ENCODE measurements at places on chromosomes 5 and 9.

DNA sequence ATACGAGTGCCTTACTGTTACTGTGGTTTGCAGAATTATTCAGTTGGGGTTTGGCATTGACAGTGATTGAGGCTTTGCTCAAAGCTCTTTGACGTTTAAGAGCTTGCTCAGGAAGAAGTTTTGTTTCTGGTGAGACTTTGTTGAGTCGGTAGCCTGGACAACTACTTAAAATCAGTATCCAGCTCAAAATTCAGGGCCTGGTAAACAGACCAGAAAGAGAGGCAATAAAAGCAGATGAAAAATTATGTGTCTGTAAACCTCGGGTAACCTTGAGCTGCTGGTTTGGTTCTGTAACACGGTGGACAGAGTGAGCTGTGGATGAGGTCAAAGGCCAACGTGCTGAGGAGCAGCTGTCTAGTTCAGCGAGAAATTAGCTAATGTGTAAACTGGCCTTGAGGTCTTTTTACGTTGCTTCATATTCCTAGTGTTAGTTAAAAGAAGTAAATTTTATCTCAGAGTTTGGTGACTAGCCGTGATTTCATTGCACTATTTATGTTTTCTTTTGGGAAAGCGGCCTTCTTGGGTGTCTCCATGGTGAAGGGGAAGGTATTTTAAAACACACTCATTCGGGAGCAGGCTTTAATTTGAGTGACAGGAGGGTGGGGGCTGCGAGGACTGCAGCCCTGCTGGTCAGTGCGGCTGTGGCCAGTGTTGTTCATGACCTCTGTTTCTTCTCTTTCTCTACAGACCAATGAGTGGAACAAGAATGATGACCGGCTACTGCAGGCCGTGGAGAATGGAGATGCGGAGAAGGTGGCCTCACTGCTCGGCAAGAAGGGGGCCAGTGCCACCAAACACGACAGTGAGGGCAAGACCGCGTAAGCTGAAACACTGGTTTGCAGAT lies 82.0 kb upstream of the TTC23L start:
- no peak for DNase-seq

DNA sequence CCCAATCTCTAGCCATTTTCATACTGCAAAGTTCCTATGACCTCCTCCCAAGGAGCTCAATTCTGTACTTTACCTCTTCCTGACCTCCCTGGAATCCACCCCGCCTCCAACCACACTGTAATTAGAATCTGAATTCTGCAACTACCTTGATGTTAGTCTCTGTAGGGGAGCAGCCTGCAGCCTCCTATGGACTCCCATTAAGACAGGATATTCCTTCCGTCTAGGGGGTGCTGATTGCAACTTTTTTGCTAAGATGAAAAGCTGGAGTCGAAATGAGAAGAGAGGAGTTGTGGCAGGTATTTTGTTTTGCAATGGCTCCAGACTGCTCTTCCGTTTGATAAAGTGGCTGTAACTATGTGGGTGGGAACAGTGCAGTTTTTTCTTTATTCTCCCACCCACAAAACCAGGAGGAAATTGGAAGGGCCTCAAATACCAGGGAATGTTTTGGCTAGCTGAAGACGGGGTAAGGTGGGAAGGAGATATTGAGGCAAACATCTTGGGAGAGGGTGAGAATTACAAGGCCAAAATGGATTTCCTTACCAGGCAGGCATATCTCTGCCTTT lies 23.8 kb downstream of the ANXA2R start:
- no peak for DNase-seq

GRCh38 chr9:71607461-71607881 lies 160.8 kb downstream of the CEMIP2 start:
- DNase-seq: no peak

GRCh38 chr5:178637356-178638074 lies 10.7 kb upstream of the CLK4 start:
- no peak for DNase-seq

- no peak for DNase-seq
These were observed 93.7 kb downstream of the ARHGAP26 start for GRCh38 chr5:142863856-142864255.

GRCh38 chr5:7348168-7348854 lies 47.6 kb upstream of the ADCY2 start:
- peak; percentile 41 for DNase-seq

GRCh38 chr5:53211799-53212198 lies 102.2 kb upstream of the MOCS2 start:
- DNase-seq: no peak

GRCh38 chr9:121331549-121331948 lies 38.5 kb downstream of the STOM start:
- no peak for DNase-seq

DNA sequence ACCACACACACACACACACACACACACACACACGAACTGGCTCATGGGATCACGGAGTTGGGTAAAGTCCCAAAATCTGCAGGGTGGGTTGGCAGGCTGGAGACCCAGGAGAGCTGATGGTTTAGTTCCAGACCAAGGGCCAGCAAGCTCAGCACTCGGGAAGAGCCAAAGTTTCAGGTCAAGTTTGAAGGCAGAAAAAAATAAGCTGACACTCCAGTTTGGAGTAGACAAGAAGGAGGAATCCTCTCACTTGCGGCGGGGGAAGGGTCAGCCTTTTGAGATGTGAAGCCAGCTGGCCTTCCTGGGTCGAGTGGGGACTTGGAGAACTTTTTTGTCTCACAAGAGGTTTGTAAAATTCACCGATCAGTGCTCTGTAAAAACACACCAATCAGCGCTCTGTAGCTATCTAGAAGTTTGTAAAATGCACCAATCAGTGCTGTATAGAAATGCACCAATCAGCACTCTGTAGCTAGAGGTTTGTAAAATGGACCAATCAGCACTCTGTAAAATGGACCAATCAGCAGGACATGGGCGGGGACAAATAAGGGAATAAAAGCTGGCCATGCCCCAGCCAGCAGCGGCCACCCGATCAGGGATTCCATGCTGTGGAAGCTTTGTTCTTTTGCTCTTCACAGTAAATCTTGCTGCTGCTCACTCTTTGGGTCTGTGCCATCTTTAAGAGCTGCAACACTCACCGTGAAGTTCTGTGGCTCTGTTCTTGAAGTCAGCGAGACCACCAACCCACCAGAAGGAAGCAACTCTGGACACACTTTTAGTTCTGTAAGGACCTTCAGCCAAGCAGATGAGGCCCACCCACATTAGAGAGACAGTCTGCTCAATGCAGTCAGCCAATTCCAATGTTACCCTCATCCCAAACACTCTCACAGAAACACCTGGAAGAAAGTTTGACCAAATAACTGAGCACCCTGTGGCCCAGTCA lies 37.8 kb upstream of the UNC5A start:
- DNase-seq: no peak

- DNase-seq: no peak
These were observed 237.6 kb upstream of the ADAMTSL1 start for GRCh38 chr9:18236336-18236735.

GRCh38 chr5:40746703-40747102 lies 9.1 kb downstream of the TTC33 start:
- DNase-seq: no peak

GRCh38 chr9:124284940-124285441 lies 27.2 kb downstream of the NEK6 start:
- DNase-seq: peak; percentile 66

GRCh38 chr9:129604766-129605163 lies 16.1 kb downstream of the C9orf50 start:
- DNase-seq: no peak

DNA sequence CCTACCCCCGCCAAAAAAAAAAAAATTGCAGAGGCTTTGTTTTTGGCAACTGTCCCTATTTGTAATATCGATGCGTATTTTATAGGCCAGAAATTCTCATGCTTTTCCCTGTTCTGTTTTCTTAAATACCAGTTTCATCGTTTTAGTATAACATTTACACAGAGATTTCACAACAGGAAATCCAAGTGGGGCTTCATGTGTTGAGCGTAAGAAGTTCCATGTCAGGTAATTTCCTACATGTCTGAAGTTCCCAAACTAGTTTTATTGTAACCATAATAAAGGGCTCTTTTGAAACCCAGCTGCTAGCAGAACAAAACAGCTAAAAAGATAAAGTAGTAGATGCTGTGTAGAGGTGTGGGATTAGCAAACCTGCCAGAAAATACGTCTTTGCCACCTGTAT lies 4.2 kb downstream of the SMC5 start:
- DNase-seq: no peak

DNA sequence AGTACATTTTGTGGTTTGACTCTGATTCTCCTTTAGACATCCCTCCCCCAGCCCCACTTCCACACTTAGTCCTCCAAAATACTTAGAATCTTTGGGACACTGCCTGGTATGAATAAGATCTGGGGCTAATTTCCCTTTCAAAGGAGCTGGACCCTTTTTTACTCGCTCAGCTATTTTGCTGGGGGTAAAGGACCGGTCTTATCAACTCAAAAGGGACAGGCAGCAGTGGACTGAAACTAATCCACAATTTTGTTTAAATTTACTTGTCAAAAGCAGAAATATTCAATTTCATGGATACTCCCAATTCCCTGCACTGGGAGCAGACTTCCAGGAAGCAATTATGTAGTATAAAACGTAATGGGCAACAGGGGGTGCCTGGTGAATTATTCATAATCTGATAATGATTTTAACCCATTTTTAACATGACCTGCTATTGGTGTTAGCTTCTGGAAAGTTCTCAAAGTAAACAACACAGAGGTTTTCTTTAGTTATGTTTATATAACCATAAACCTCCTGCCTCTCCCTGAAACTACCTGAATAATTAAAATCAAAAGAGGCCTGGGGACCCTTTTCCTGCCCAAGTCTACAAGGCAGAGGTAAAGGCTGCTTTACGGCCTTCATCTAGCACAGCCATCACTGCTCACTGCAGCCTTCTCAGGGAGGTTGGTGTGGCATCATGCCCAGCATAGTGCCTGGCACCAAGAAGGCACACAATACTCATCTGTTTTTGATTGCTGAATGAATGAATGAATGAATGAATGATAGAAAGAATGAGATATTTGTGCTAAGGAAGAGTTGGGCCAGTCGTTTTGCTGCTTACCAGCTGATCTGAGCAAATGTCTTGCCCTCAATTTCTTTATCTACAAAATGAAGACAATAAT lies 44.2 kb upstream of the GNPDA1 start:
- peak; percentile 63 for DNase-seq

- DNase-seq: no peak
These were observed 56.6 kb downstream of the SLC36A1 start for GRCh38 chr5:151504006-151504405.

DNA sequence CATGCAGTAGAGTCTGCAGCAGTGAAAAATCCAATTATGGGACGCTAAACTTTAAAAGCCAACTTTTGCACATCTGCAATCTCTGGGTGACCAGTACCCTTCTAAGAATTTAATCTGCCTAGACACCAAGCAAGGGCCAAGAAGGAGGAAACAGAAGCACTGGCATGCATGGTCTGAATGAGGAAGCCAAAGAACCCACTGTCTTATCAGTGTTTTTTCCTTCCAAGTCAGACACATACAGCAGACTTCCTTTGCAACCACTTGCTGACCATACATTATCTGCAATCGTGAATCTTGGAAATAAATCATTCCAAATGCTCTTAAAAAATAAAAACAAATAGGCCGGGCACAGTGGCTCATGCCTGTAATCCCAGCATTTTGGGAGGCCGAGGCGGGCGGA lies 65.9 kb downstream of the DEPDC1B start:
- DNase-seq: no peak

- DNase-seq: no peak
These were observed 11.4 kb downstream of the GCNT4 start for GRCh38 chr5:75040973-75041372.

DNA sequence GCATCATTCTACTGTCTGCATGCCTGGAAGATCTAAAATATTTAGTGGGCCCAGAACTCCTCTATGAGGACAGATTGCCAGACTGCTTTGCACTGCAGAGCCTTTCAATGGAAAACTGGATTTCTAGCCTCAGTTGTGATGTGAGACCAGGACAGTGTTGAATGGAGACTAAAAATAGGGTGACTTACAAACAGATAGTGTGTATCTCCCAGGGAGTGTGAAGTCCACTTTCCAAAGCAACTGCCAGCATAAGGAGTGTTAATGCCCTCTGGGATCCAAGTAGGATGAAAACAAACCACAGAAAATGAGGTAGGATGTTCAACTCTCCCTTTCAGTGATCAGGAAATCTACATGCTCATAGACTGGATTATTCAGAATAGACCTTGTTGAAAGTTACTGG lies 119.5 kb downstream of the GRIA1 start:
- no peak for DNase-seq

- no peak for DNase-seq
These were observed 5.3 kb upstream of the RXRA start for GRCh38 chr9:134320868-134321471.

DNA sequence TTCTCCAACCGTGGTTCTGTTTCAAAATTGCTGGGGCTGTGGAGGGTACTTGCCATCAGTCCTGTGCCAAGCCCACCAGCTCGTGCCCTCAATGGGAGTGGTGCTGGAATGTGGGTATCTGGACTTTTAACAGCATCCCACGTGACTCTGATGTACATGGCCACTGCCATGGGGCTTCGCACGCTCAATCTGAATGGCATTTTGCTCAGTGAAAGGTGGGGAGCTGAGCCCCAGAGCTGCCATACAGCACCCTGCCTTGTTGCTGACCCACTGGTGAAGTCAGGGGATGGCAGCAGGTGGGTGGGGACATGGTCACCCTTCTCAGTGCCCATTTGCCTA lies 16.6 kb upstream of the SYNPO start:
- no peak for DNase-seq

GRCh38 chr9:81814794-81815464 lies 113.3 kb upstream of the SPATA31D4 start:
- no peak for DNase-seq

- no peak for DNase-seq
These were observed 4.4 kb upstream of the RAPGEF1 start for GRCh38 chr9:131744171-131744719.

DNA sequence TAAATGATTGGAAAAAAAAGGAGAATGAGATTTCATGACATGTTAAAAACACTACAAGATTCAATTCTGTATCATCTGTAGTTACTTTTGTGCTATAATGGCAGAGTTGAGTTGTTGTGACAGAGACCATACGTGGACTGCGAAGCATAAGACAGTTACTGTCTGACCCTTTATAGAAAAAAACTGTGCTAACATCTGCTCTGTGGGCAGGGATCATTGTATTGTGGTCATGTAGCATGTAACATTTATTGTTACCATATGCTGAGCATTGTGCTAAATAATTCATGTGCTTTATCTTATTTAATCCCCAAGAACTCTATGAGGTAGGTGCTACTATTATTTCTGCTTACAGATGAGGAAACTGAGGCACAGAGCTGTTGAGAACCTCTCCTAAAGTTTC lies 147.3 kb upstream of the HMHB1 start:
- no peak for DNase-seq

- no peak for DNase-seq
These were observed 23.6 kb downstream of the SCAI start for GRCh38 chr9:125119643-125120286.

GRCh38 chr5:35031276-35031675 lies 16.5 kb downstream of the AGXT2 start:
- no peak for DNase-seq

DNA sequence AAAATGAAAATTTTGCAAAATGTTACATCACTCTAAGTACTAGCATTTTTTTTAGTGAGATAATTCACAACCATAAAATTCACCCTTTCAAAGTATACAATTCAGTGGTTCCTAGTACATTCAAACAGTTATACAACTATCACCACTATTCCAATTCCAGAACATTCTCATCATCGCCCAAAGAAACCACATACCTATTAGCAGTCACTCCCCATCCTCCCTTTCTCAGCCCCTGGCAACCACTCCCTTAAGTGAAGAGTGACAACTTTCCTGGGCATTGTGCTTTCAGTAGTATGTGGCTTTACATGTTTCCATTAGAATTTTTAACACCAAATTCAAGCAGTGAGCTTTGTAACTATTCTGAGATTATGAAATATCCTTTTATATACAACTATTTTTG lies 81.4 kb downstream of the RASEF start:
- DNase-seq: no peak

- no peak for DNase-seq
These were observed 26.9 kb downstream of the CCNH start for GRCh38 chr5:87385802-87386201.
